Substantia nigra (tissue), 51 donors: ENCODE measurements at places on chromosomes 1 and 21.
A peak's percentile ranks its signal among the peaks of the same experiment; 100 is the strongest.

DNA sequence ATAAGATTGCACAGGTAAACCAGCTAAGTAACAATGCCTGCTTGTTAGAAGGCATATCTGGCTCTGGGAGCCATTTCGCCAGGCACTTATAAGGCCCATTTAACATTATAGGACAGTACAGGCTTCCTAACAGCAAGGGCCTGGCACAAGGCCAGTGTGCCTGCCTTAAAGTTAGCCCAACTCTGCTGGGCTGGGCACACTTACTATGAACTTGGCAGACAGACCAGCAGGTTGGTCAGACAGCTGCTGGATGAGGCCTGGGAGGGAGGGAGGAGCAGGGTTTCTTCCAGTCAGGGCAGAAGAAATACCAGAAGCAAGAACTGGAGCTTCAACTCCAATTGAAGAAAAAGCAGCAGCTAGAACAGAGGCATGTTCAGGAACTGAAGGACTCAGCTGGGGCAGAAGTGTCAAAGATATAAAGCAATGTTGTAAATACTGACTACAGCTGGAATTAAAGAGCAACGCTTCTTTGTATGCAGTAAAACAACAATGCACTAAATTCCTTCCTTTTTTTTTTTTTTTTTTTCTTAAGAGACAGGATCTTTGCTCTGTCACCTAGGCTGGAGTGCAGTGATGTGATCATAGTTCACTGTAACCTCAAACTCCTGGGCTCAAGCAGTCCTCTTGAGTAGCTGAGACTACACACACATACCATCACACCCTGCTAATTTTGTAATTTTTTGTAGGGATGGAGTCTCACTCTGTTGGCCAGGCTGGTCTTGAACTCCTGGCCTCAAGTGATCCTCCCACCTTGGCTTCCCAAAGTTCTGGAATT lies 4.9 kb downstream of the CACHD1 start:
- DNase-seq = peak; percentile 8

DNA sequence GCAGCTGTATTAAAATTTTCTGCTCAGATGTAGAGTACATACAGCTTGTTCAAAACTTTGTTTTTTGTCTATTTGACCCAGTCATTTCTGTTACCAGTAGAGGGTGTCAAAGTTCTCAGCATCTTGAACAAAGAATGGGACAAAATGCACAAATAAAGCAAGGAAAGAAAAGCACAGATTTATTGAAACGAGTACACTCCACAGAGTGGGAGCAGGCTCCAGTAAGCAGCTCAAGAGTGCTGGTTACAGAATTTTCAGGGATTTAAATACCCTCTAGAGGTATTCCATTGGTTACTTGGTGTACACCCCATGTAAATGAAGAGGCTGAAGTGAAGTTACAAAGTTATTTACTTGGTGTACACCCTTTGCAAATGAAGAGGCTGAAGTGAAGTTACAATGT lies 8.9 kb upstream of the PRMT6 start:
- DNase-seq = no peak

GRCh38 chr21:45868086-45868485 lies 113.5 kb upstream of the COL6A1 start:
- DNase-seq = no peak

- no peak for DNase-seq
Observed at GRCh38 chr1:46423574-46424240, 29.6 kb downstream of the FAAH start.

- DNase-seq = peak; percentile 79
Observed at GRCh38 chr1:47568763-47569162, 130.9 kb downstream of the FOXD2 start.

GRCh38 chr21:44853601-44854390 lies 19.7 kb downstream of the PTTG1IP start:
- DNase-seq = no peak
